Osteocyte (in vitro differentiated cells): ENCODE measurements at places on chromosomes 5 and 9.

- no peaks in the 10 kb centered on the region for H3K4me1 ChIP-seq
- H3K27ac ChIP-seq = no peak overlapping the region
- H3K36me3 ChIP-seq = no peaks in the 10 kb centered on the region
- peaks cover 5% of the 10 kb centered on the region for H3K27me3 ChIP-seq
- DNase-seq = no peak
These were observed 125.5 kb upstream of the FAM174A start for GRCh38 chr5:100409660-100410151.

DNA sequence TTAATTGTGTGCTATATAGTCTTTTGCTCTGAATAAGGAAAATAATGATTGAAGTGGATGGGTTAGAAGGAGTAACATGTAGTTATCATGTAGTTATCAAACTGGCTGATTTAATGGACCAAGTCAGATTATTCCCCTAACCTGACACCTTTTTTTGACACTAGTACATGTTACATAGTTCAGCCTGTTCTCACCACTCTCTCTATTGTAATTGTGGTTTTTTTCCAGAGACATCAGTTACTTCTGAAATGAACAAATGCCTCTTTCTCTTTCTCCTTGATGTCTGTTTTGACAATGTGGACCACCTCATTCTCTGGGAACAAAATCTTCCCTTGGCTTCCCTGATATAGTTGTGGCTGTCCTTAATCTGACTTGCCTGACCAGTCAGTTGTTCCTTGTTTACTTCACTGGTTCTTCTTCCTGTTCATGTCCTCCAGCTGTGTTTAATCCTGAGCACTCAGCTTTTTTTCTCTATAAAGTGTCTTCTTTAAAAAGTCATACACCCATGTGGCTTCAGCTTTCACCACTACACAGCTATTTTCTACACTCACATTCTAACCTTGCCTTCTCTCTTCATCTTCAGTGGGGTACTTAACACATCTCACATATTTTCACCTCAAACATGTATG lies 243.4 kb downstream of the ARRDC3 start:
- no peak for DNase-seq
- peaks cover 7% of the 10 kb centered on the region for H3K4me1 ChIP-seq
- H3K36me3 ChIP-seq = no peaks in the 10 kb centered on the region
- no peak overlapping the region for H3K27ac ChIP-seq
- H3K27me3 ChIP-seq = no peaks in the 10 kb centered on the region
- no peak overlapping the region for H3K4me3 ChIP-seq

- H3K4me3 ChIP-seq = no peak overlapping the region
- H3K36me3 ChIP-seq = no peaks in the 10 kb centered on the region
- H3K27me3 ChIP-seq = peaks cover 18% of the 10 kb centered on the region
- DNase-seq = no peak
These were observed 70.2 kb upstream of the ALDH1A1 start for GRCh38 chr9:73023025-73023541.

- no peak overlapping the region for H3K4me3 ChIP-seq
- H3K27ac ChIP-seq = no peak overlapping the region
- DNase-seq = no peak
- H3K36me3 ChIP-seq = no peaks in the 10 kb centered on the region
- H3K27me3 ChIP-seq = peaks cover 6% of the 10 kb centered on the region
These were observed 33.6 kb downstream of the PDE6A start for GRCh38 chr5:149911031-149911430.

DNA sequence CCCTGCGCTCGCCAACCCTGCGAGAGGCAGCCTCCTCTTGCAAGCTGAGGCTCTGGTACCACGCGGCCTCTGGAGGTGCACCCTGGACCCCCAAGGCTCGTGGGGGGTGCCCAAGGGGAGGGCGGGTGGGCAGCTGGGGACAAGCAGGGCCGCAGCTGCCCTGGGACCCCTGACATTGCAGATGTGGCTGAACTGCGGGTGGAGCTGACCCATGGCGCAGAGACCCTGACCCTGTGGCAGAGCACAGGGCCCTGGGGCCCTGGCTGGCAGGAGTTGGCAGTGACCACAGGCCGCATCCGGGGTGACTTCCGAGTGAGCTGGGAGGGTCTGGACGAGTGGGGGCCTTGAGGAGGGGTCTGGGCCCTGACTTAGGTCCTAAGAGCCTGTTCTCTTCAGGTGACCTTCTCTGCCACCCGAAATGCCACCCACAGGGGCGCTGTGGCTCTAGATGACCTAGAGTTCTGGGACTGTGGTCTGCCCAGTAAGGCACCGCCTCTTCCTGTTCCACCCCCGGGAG lies 1.5 kb downstream of the MAMDC4 start:
- H3K27me3 ChIP-seq = no peaks in the 10 kb centered on the region
- no peak for DNase-seq
- H3K4me1 ChIP-seq = peaks cover 13% of the 10 kb centered on the region
